NCI-H1092 (cell line): ENCODE measurements at places on chromosomes 12 and 14.

GRCh38 chr12:58247633-58248032 is 306.3 kb downstream of the ATP23 start:
- no peak for DNase-seq

DNA sequence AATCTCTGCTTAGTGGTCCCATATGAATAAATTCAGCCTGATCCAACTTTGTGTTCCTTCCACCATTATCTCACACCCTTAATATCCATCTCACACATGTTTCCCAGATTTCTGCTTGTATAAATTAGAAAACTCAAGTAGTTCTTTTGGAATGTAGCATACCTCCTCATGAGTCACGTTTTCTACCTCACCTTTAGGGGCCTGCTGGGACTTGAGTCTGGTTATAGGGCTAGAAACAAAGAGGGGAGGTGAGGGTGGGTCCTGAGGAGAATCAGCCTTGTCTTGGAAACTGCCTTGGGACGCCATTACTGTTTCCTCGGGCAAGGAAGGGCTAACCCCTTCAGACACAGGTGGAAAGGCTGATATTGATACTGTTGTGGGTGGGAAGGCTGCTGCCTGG is 51.1 kb downstream of the EMP1 start:
- no peak for DNase-seq

DNA sequence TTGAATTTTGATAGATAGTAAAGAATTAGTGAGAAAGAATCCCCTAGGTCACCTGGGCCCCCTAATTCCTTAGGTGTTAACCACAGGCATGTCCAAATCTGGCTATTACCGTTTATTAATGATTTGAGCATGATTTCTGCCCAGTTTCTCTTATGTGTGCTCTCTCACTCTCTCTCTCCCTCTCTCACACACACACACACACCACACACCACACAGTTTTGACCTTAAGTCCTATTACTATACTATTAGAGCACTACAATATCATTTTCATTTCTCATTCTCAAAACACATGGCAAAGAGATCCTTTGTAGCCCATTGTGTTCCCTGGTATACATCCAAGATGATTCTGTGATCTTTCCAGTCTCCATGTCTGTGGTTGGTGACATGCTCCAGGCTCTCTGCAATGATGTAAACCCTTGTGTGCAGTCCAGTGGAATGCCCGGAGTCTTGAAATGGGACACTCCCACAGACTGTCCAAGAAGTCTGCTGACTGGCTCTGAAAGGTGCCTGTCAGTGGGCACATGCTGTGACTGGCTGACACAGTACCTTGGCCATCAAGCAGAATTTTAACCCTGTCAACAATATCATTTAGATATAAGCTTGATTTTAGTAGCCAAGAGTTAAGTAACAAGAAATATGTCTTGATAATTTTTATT is 96.2 kb downstream of the FIGNL2 start:
- no peak for DNase-seq

DNA sequence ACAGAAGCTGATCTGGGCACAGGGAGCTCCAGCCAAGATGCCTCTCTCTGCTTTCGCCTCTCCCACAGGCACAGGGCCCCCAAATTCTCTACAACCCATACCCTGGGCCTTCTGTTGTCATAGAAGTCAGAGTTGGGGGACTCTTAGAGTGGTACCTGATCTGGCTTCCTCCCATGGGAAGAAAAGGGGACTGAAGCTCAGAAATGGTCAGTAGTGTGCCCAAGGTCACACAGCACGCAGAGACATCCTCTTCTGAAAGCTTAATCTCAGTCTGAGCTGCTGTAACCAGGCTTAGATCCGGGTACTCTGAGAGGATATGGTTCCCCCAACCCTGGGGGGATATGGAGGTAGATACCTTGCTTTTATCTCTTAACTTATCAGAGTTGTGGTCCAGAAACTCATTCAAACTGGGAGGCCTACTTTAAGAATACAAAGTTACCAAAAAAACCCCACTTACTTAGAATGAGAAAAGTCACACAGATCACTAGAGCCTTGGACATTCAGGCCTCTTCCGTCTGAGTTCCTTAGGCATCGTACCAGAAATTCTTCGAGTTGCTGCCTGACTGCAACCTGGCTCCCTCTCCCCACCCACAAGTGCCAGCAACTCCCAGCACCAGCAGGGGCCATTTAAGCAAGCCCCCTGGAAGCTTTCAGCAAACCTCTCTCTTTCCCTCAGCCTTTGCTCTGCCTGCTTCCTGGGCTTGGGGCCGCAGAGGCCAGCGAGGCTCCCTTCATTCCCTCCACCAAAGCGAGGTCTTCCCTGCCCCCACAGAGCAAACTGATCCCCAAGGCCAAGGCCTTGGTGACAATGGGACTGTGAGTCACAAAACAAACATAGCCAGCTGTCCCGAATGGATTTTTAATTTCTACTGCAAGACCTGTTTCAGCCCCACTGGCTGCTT is 13.9 kb downstream of the KRT7 start:
- DNase-seq = no peak

DNA sequence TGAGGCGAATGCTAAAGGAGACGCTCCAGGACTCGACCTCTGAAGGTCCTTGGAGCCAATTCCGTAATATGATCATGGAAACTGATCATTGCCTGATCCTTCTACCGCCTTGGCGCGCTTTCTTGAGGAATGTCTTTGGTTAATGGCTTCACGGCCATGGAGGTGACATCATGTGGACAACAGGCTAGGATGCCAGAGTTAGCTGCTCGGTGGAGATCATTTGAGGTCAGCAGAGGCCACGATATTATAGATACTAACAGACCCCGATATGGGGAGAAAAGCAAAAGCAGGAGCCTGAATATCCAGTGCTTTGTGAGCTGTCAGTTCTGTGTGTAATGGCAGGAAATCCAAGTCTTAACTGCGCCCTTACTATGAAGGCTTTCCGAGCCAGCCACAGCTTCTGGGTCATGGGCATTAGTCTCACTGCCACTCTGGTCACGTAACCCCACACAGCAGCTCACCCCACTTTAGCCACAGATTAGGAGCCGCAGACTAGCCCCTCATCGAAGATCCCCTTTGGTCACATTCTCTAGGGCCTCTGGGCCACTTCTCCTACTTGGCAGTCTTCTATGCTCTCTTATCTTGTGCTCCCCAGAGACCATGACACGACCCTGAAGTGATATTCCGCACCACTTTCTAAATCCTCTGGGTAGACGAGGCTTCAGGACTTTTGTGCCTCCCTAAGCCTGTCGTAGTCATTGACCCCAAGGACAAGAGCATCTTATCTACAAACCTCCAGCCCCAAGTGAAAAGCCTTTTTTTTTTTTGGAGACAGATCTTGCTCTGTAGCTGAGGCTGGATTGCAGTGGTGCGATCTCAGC is 724 bp upstream of the CS start:
- no peak for DNase-seq

- no peak for DNase-seq
Observed at GRCh38 chr12:116637589-116638150, 78.5 kb downstream of the MAP1LC3B2 start.

DNA sequence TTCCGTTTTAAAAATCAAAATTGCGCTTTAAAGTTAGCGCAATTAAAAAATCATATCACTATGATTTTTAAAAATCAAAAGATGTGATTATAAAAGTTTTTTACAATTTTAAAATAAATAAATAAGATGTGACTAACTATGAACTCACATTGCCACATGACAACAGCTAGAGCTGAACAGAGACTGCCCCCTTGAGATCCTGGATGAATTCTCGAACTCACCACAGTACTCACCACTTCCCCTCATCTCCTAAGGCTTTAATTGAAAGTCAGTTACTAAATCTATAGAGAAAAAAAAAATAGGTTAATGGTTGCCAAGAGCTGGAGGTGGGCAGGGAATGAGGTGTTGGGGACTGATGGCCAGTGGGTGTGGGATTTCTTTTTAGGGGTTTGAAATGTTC is 384.2 kb downstream of the ZFP36L1 start:
- no peak for DNase-seq

DNA sequence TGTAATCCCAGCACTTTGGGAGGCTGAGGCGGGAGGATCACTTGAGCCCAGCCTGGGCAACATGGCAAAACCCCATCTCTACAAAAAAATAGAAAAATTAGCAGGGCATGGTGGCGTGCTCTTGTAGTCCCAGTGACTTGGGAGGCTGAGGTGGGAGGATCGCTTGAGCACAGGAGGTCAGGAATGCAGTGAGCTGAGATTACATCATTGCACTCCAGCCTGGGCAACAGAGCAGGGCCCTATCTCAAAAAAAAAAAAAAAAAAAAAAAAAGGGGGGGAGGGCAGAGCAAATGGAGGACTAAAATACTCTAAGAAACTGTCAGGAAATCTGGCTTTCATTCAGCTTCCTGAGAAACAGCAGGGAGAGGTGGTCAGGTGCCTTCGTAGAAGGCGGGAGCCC is 31.7 kb upstream of the TSPAN9 start:
- no peak for DNase-seq

- no peak for DNase-seq
Observed at GRCh38 chr14:99707921-99708320, 23.8 kb downstream of the CYP46A1 start.

DNA sequence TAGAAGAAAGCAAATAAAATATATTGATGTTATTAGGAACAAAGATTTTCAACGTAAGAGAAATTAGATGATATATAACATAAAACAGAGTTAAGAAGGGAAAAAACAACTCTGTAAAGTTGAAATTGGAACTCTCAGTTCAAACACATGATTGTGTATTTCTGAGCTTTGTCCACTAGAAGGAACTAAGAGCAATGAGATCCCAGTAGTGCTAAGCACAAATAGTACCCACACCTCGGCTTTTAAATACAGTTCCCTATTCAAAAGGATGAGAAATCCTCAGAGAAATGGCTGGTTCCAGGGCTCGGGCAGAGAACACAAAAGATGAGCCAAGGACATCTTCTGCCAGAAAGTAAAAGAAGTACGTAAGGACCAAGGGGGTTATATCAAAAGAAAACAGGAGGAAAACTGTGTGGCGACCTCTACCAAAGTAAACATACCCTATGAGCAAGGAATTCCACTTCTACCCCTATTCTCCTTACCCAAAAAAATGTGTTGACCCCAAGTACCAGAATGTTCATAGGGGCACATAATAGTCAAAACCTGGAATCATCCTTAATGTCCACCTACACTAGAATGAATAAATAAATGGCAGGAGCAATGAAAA is 96.6 kb downstream of the SPTSSA start:
- DNase-seq = no peak

DNA sequence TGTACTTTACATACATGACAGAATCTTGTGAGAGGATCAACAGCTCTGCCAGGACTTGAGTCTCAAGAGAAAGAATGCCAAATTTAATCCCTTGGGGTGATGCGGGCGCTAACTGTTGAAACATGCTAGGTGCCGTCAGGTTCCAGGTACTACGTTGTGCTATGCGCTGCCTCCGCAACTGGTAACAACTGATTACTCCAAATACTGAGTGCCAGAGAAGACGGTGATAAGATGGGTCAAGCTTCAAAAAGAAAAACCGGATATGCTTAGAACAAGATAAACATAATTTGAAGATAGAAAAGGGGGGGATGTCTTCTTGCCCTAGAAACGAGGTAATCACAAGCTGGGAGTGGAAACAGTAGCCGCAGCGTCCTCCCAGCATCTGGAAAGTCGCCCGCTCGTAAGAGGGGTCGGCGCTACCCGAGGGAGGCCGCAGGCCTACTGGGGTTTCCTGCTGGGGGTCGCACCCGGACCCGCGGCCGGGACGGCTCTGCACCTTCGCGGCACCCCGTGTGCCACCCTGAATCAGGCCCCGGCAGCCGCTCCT is 678 bp downstream of the ZBTB25 start:
- DNase-seq = no peak

GRCh38 chr12:3078086-3078820 is 1.1 kb downstream of the TSPAN9 start:
- DNase-seq = no peak

- peak; percentile 24 for DNase-seq
Observed at GRCh38 chr12:57611108-57611826, at the start of gene ARHGEF25. ARHGEF25 (plus strand) TSS chr12:57611435; CDS start chr12:57611895, 460 bp downstream.

DNA sequence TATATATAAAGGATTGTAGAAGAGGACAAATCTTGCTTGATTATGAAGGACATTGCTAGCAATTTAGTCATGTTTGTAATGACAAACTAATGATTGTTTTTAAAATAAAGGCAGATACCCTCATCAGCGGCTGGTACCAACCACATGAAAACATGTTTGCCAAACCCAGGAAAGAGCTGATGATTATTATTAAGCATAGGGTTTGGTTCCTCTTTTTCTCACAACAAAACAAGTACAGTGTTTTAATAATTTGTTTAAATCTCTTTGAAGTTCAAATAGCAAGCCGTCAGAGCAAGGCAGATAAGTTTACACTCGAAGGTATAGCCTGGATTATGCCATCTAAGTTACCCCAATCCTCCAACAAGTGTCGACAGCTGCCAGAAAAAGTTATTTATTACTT is 5.3 kb upstream of the SINHCAF start:
- DNase-seq = no peak

DNA sequence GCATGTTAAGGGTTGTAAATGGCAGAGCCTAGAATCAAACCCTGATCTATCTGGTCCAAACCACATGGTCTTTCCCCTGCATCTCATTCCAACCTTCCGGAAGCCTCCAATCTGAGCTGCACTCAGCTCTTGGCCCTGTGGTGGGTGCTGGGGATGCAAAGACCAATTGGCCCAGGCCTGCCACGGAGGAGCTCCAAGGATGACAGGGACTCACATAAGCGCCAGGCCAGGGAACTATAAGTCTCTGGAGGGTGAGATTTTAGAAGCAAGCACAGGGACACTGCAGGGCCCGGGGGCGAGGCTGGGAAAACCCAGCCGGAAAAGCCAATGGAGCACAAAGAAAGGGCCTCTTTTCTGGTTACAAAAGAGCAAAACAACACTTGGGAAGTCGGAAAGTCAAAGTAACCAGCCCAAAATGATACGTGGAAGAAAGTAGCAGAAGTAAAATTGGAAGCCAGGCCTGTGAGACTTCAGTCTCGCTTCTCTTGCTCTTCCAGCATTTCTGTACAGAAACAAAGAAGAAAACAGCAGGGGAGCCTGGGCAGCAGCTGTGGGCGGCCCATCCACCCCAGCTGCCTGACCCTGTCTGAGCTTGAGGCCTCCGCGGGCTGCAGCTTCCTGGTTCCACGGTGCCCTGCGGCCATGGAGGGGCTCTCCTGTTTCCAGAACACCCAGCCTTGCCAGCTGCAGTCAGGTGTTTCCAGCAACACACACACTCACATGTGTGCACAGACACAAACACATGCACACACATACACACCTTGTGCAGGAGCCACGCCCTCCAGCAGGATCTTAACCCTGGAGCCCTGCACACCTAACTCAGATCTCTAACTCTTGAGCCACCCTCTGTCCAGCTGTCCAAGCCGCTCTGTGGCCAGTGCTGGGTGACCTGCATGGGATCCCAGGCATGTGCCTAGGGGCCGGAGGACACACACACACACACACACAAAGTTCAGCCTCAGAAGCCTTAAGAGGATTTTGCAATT is 178.2 kb downstream of the BCL11B start:
- DNase-seq = no peak

DNA sequence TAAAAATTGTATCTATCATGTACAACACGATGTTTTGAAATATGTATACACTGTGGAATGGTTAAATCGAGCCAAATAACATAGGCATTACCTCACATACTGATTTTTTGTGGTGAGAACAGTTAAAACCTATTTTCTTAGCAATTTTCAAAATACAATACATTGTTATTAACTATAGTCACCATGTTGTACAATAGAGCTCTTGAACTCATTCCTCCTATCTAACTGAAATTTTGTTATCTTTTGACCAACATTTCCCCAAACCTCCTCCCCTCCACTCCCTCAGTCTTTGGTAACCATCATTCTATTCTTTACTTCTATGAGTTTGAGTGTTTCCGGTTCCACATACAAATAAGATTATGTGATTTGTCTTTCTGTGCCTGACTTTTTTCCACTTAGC is 6.8 kb upstream of the SLC38A2 start:
- no peak for DNase-seq

- no peak for DNase-seq
Observed at GRCh38 chr12:76866726-76867125, 12.1 kb downstream of the CSRP2 start.
